Neural crest cell (in vitro differentiated cells): ENCODE measurements at places on chromosomes 16 and 17.

- H3K27me3 ChIP-seq: peaks cover 60% of the 10 kb centered on the region
- no peak overlapping the region for H3K4me3 ChIP-seq
- H3K4me1 ChIP-seq: no peaks in the 10 kb centered on the region
These were observed 9.5 kb downstream of the SPPL2C start for GRCh38 chr17:45854209-45854608.

- H3K27ac ChIP-seq: peak overlapping the region; percentile 58
- H3K36me3 ChIP-seq: peaks cover 7% of the 10 kb centered on the region
- H3K4me3 ChIP-seq: peak overlapping the region; percentile 95
- no peaks in the 10 kb centered on the region for H3K27me3 ChIP-seq
- H3K4me1 ChIP-seq: peaks cover 24% of the 10 kb centered on the region
These were observed 1.6 kb downstream of the PITPNC1 start for GRCh38 chr17:67378454-67379250.

- H3K4me1 ChIP-seq: no peaks in the 10 kb centered on the region
- H3K27me3 ChIP-seq: no peaks in the 10 kb centered on the region
These were observed 1070.0 kb downstream of the CDH11 start for GRCh38 chr16:64051824-64052223.

GRCh38 chr16:88442727-88443576 lies 10.1 kb upstream of the ZFPM1 start:
- no peak overlapping the region for H3K27ac ChIP-seq
- no peaks in the 10 kb centered on the region for H3K4me1 ChIP-seq
- no peaks in the 10 kb centered on the region for H3K36me3 ChIP-seq
- no peaks in the 10 kb centered on the region for H3K27me3 ChIP-seq

DNA sequence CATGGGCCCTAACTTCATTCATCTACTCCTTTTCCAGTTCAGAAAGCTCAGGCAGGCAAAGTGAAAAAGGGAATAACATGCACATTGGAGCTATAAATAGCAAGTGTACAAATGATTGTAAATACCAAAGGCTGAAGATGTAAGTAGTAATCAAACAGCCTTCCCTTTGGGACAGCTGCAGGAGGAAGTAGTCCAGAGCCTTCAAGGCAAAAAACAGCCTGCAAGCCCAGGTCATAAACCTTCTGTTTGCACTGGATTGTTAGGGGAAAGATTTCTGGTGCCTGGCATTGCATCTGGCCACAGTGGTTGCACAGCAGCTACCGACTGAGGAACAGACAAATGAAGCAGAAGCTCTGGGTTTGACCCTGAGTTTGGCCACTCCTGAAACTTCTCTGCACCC lies 98.6 kb upstream of the PMFBP1 start:
- peaks cover 4% of the 10 kb centered on the region for H3K4me1 ChIP-seq
- no peak overlapping the region for H3K4me3 ChIP-seq
- H3K36me3 ChIP-seq: peaks cover 5% of the 10 kb centered on the region
- H3K27me3 ChIP-seq: no peaks in the 10 kb centered on the region
- no peak overlapping the region for H3K27ac ChIP-seq

GRCh38 chr16:54490112-54490488 lies 203.5 kb upstream of the IRX3 start:
- H3K27me3 ChIP-seq: peaks cover 7% of the 10 kb centered on the region

- H3K27ac ChIP-seq: no peak overlapping the region
- DNase-seq: no peak
- no peak overlapping the region for H3K4me3 ChIP-seq
- no peaks in the 10 kb centered on the region for H3K36me3 ChIP-seq
- no peaks in the 10 kb centered on the region for H3K4me1 ChIP-seq
- H3K27me3 ChIP-seq: peaks cover 52% of the 10 kb centered on the region
These were observed 34.3 kb upstream of the RBFOX3 start for GRCh38 chr17:79645022-79645776.

- no peak overlapping the region for H3K27ac ChIP-seq
- H3K36me3 ChIP-seq: no peaks in the 10 kb centered on the region
- H3K4me3 ChIP-seq: no peak overlapping the region
- peaks cover 14% of the 10 kb centered on the region for H3K4me1 ChIP-seq
- H3K27me3 ChIP-seq: no peaks in the 10 kb centered on the region
These were observed 26.6 kb downstream of the PIPOX start for GRCh38 chr17:29069526-29070041.

- H3K4me1 ChIP-seq: no peaks in the 10 kb centered on the region
- no peaks in the 10 kb centered on the region for H3K36me3 ChIP-seq
- H3K27me3 ChIP-seq: no peaks in the 10 kb centered on the region
- H3K4me3 ChIP-seq: no peak overlapping the region
These were observed 16.1 kb upstream of the TNFRSF13B start for GRCh38 chr17:16987830-16988601.

- DNase-seq: no peak
- peaks cover 15% of the 10 kb centered on the region for H3K36me3 ChIP-seq
- H3K4me1 ChIP-seq: peaks cover 3% of the 10 kb centered on the region
- no peak overlapping the region for H3K27ac ChIP-seq
- no peak overlapping the region for H3K4me3 ChIP-seq
These were observed 26.3 kb upstream of the CLEC18B start for GRCh38 chr16:74447578-74447977.

DNA sequence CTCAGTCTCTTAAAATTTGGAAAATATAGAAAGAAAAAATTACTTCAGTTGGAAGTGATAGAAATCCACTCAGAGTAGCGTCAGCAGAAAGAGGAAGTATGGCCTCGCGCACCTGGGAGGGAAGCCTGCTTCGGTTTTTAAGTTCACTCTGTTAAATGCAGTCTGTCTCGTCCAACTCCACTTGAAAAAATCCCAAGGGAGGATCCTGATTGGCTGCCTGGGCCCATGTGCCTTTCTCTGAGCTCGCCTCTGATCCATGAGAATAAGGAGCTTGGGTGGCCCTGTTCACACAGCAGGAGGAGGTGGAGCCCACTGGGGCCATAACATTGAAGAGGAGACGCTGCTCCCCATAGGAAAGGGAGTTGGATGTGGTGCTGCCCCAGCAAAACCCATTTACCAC lies 40.7 kb downstream of the DNAJA2 start:
- DNase-seq: no peak
- no peak overlapping the region for H3K4me3 ChIP-seq
- H3K27ac ChIP-seq: no peak overlapping the region
- H3K4me1 ChIP-seq: no peaks in the 10 kb centered on the region

DNA sequence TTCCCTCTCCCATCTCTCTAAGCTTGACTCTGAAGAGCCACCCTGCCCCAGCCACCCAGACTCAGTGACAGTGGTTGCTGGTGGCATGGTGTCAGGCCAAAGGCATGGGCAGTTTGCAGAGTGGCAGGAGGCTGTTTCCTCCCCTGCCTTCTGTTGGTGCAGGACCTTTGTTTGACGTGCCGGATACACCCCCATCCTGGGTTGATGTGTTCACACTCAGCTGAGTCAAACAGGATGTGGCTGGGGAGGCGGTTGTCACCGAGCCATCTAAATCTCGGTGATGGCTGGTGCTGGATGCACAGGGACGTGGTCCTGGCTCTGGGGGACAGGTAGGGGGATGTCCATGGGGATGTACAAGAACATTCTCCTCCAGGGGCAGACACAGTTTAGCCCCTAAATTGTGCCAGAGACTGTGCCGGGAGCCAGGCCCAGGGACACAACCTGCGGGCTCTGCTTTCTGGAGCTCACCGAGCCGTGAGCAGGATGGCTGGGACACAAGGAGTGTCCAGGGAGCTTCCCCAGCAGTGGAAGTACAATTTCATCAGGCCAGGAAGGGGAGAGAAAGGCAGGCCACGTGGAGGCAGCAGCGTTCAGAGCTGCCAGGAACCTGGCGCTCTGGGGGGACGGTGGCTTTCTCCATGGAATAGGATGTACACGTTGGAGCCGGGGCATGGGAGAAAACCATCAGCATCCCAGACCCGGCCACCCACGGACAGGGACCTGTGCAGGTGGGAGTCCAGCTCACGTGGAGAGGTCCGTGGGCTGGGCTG lies 264.2 kb downstream of the SEC14L1 start:
- H3K4me1 ChIP-seq: peaks cover 43% of the 10 kb centered on the region
- no peak overlapping the region for H3K4me3 ChIP-seq
- H3K36me3 ChIP-seq: no peaks in the 10 kb centered on the region
- no peak for DNase-seq
- H3K27me3 ChIP-seq: no peaks in the 10 kb centered on the region

GRCh38 chr16:85476389-85476788 lies 136.7 kb upstream of the GSE1 start:
- H3K36me3 ChIP-seq: no peaks in the 10 kb centered on the region
- no peak overlapping the region for H3K4me3 ChIP-seq
- no peak overlapping the region for H3K27ac ChIP-seq
- peaks cover 30% of the 10 kb centered on the region for H3K4me1 ChIP-seq
- H3K27me3 ChIP-seq: peaks cover 34% of the 10 kb centered on the region

DNA sequence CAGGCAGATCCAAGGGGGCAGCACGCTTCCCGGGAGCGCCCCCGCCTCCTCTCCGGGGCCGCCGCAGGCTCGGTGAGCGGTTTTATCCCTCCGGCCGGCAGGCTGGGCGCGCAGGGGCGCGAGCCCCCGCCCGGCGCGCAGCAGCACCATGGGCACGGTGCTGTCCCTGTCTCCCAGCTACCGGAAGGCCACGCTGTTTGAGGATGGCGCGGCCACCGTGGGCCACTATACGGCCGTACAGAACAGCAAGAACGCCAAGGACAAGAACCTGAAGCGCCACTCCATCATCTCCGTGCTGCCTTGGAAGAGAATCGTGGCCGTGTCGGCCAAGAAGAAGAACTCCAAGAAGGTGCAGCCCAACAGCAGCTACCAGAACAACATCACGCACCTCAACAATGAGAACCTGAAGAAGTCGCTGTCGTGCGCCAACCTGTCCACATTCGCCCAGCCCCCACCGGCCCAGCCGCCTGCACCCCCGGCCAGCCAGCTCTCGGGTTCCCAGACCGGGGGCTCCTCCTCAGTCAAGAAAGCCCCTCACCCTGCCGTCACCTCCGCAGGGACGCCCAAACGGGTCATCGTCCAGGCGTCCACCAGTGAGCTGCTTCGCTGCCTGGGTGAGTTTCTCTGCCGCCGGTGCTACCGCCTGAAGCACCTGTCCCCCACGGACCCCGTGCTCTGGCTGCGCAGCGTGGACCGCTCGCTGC lies 832 bp downstream of the CDK5R1 start:
- H3K27ac ChIP-seq: peak overlapping the region; percentile 2
- DNase-seq: no peak
- H3K36me3 ChIP-seq: peaks cover 15% of the 10 kb centered on the region
- peak overlapping the region; percentile 89 for H3K4me3 ChIP-seq
- peaks cover 75% of the 10 kb centered on the region for H3K4me1 ChIP-seq
- H3K27me3 ChIP-seq: no peaks in the 10 kb centered on the region

- peak overlapping the region; percentile 6 for H3K27ac ChIP-seq
- DNase-seq: no peak
- H3K27me3 ChIP-seq: no peaks in the 10 kb centered on the region
- H3K4me3 ChIP-seq: no peak overlapping the region
These were observed 271.2 kb downstream of the NTN1 start for GRCh38 chr17:9292561-9292941.

- H3K4me3 ChIP-seq: no peak overlapping the region
- no peak overlapping the region for H3K27ac ChIP-seq
- H3K36me3 ChIP-seq: no peaks in the 10 kb centered on the region
- no peak for DNase-seq
- H3K27me3 ChIP-seq: no peaks in the 10 kb centered on the region
These were observed 13.1 kb downstream of the CORO7 start for GRCh38 chr16:4403133-4403949.

DNA sequence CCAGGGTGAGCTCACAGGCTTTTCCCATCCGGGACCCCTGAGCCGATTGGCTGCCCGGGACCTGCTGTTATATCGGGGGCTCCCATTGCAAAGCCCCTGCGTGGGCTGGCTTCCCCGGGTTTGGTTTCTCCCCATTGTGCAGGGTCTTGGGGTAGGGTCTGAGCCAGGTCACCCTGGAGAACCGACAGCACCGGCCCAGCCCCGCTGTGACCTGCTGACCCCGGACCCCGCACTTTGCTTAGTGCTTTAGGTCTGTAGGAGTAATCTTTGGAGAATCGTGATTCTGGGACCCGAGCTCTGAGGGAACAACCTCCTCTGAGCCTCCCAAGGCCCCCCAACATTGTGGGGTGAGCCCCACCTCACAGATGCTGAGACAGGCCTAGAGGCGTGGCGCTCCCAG lies 62.9 kb downstream of the JPH3 start:
- H3K4me1 ChIP-seq: no peaks in the 10 kb centered on the region
- no peak overlapping the region for H3K4me3 ChIP-seq

DNA sequence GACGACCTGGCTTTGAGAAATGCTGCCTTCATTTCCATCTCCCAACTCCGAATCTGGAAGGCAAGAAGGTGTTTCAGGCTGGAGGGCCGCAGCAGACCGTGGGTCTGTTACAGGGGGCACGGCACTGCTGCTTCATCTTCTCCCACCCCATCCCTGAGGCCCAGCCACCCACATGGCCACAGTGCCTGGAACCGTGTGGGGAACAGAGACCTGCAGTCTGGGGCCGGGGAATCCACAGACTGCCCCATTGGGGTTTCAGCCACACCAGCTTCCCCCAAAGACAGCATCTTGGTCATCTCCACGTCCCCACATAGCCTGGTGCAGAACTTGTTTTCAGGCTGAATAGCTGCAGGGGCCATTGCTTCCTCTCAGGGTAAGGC lies 74.2 kb downstream of the MRC2 start:
- H3K4me1 ChIP-seq: peaks cover 20% of the 10 kb centered on the region
- no peak overlapping the region for H3K27ac ChIP-seq
- H3K4me3 ChIP-seq: peak overlapping the region; percentile 68

- DNase-seq: no peak
These were observed 48.0 kb downstream of the RBFOX3 start for GRCh38 chr17:79562931-79563210.

DNA sequence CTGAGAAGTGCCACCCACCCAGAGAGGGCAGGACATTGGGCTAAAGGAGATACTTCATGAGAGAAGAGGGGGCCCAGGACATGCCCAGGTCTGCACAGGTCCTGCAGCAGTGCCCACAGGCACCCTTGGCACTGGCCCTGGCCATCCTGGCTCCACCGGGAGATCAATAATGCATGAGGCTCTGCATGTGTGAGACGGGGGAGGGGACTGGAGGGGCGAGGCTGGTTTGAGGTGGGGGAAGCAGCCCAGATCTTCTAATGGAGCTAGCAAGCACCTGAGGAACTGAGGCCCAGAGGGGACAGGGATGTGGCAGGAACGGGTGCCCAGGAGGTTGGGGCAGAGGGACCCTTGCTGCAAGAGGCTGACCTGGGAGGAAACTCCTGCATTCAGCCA lies 567 bp downstream of the OSBPL7 start:
- H3K4me3 ChIP-seq: peak overlapping the region; percentile 91
- peaks cover 17% of the 10 kb centered on the region for H3K4me1 ChIP-seq
- no peak overlapping the region for H3K27ac ChIP-seq
- H3K36me3 ChIP-seq: peaks cover 3% of the 10 kb centered on the region
